ENCODE measurements at places on chromosomes 7 and 10. TPM values are rescaled to one million over a fixed set of nuclear protein-coding genes. Genes with fewer than 3 reads are reported as not detected.

CYP2C8 gene
- total RNA-seq: 4.2 TPM

CCL24 gene
- not detected for total RNA-seq

ELMO1 gene
- total RNA-seq: 84.7 TPM

SLC26A5 gene
- total RNA-seq: 0.46 TPM

NEUROD6 gene
- 4.2 TPM for total RNA-seq

HABP2 gene
- total RNA-seq: 0.23 TPM

HEPACAM2 gene
- 0.23 TPM for total RNA-seq

GIMAP5 gene
- total RNA-seq: 3.7 TPM

IL2RA gene
- not detected for total RNA-seq

TRIM50 gene
- not detected for total RNA-seq

CNPY1 gene
- 0.46 TPM for total RNA-seq

TMEM178B gene
- 126 TPM for total RNA-seq
